Fibroblast of skin of left quadriceps (primary cell): ENCODE measurements at places on chromosomes 12 and 14.

DNA sequence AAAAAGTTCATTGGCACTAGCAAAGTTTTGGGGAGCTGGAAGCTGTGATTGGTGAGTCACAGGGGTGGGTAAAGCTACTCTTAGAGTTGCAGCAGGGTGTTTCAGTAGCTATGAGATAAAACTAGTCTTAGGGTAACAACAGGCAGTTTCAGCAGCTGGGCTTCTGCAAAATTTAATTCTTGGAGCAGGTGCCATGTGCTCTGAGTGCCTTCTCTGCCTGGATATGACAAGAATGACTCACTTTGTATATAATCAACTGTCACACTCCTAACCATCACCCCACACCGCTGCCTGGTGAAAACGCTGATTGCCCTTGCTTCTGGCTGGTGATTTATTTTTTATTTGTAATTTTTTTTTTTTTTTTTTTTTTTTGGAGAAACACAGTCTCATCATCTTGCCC, 10.5 kb upstream of the PLBD2 start:
- DNase-seq = no peak

DNA sequence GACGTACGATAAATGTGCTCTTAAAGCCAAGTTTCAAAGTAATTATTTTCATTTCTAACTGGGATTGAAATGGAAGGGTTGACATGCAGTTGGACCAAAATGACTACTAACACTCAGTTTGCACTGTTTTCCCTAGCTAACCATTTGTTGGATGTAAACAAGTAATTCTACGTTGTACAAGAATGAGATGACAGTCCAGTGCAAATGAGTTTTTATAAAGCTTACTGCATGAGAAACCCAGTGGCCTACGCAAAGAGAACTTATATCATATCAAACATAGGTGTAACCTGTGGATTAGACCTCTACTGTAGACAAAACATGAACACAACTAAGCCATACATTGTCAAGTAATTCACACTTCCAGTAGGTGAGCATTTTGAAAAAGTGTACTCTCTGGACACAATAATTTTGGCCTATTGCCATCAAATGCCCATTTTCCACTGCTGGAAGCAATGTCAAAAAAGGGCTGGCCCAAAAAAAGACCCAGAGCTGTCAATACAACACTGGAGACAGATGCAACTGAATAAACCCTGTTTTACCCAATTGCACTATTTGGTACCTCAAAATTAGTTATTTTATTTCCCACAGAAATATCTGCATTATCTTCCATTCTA, 12.8 kb downstream of the SLC38A2 start:
- DNase-seq = no peak

- DNase-seq = no peak
Measured at GRCh38 chr14:92143309-92143708, 21.5 kb downstream of the CPSF2 start.

GRCh38 chr12:57517187-57517586, 3.1 kb downstream of the DDIT3 start:
- DNase-seq = no peak

DNA sequence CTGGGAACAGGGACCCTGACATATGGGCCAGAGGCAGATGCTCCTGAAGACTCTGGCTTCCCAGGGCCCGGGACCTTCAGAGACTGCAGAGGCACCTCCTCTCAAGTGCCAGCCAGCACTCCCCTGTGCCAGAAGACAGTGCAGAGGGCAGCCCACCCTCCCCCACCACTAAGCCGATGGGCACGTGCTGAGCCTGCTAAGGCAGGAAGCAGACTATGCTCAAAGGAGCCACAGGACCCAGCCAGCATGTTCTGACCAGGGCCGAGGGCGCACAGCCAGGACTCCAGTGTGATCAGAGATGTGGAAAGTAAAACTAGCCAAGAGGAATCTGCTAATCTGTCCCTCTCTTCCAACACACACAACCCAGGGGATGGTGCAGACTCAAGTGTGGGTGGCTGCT, 29.8 kb downstream of the DIO3 start:
- DNase-seq = no peak

- DNase-seq = no peak
Measured at GRCh38 chr14:52185178-52185577, 82.3 kb upstream of the PTGDR start.

DNA sequence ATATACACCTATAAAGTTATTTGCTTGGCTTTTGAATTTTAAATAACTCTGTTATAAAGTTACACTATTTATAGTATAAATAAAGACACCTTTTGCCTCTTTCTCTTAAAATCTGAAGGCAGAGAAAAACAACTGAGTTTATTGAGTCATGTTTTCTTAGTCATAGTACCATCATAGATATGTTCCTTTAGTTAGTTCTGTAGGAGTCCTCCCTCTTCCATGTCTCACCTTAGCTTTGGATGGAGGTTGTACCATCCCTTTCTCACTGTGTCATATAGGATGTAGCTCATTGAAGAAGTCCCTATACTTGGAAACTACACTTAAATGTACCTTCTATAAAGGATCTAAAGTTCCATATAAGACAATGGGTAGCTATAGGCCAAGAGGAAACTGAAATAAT, 39.7 kb upstream of the TSPAN8 start:
- DNase-seq = no peak
